Kidney glomerular epithelial cell (primary cell): ENCODE measurements at places on chromosomes 5 and 9.

- no peak for DNase-seq
Observed at GRCh38 chr5:122730456-122730855, 44.4 kb upstream of the SNX2 start.

- no peak for DNase-seq
Observed at GRCh38 chr5:103271570-103272289, 13.2 kb downstream of the MACIR start.

DNA sequence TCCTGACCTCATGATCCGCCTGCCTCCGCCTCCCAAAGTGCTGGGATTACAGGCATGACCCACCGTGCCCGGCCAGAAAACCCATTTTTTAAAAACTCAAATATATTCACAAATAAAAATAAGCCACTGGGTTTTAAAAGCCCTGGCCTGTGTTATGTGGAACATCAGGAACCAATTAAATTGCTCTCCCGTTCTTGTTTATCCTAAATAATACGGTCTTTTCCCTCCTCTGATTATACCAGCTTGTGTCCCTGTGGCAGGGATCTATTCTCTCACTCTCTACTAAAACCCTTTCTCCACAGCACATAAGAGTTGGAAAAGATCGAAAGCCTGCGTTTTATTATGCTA lies 30.1 kb upstream of the LPAR1 start:
- DNase-seq, result no peak

- DNase-seq, result peak; percentile 92
Observed at GRCh38 chr9:134670042-134670525, 28.5 kb downstream of the COL5A1 start.

- no peak for DNase-seq
Observed at GRCh38 chr5:82804155-82804690, 273.0 kb downstream of the TMEM167A start.

GRCh38 chr5:76579166-76579937 lies 43.9 kb downstream of the F2RL2 start:
- DNase-seq, result peak; percentile 8

DNA sequence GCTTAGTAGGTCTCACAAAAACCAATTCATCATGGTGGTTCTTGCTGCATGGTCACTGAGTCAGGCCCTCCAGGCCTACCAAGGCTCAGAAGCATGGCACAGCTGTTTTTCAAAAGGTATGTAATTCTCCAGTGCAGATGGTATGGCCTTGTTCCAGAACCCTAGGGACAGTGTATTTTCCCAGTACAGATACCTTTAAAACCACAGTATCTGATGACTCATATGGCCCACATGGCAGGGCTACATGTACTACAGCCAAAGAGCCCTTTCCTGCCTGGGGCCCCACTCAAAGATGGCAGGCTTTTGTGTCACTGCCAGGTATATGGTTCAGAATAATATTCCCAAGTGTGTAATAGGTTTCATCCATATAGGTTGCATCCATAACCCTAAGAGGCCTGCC lies 16.5 kb downstream of the CSF2 start:
- DNase-seq, result peak; percentile 55

- no peak for DNase-seq
Observed at GRCh38 chr5:169344629-169345028, 43.7 kb upstream of the SLIT3 start.

- no peak for DNase-seq
Observed at GRCh38 chr9:16624744-16625117, 245.7 kb downstream of the BNC2 start.

GRCh38 chr5:67518227-67518626 lies 321.6 kb upstream of the CD180 start:
- no peak for DNase-seq

GRCh38 chr5:138461343-138462125 lies 3.7 kb upstream of the EGR1 start:
- DNase-seq, result peak; percentile 74

- no peak for DNase-seq
Observed at GRCh38 chr9:99231711-99232110, 9.6 kb downstream of the SEC61B start.

DNA sequence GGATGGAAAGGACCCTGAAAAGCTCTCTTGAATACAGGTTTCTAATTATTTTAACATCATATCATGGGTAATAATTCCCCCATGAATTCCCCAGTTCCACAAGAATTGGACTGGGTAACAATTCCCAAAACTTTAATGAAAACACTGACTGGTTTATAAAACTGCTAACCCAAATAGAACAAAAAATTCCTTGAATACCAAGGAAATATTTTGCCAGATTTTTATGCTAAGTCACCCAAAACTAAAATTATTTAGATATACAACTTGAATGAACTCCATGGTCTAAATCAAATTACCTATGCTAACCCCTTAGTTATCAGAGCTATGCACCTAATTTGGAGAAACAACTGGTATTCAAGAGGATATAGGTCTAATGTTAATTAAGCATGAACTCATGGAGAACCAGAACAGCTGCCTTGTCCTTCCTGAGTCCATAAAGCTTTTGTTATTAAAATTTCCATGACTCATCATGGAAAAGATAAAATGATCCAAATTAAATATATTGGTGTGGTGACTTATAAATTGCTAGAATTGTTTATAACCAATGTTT lies 164.9 kb upstream of the TUT7 start:
- no peak for DNase-seq

- no peak for DNase-seq
Observed at GRCh38 chr5:131245312-131245711, 18.5 kb upstream of the CDC42SE2 start.

DNA sequence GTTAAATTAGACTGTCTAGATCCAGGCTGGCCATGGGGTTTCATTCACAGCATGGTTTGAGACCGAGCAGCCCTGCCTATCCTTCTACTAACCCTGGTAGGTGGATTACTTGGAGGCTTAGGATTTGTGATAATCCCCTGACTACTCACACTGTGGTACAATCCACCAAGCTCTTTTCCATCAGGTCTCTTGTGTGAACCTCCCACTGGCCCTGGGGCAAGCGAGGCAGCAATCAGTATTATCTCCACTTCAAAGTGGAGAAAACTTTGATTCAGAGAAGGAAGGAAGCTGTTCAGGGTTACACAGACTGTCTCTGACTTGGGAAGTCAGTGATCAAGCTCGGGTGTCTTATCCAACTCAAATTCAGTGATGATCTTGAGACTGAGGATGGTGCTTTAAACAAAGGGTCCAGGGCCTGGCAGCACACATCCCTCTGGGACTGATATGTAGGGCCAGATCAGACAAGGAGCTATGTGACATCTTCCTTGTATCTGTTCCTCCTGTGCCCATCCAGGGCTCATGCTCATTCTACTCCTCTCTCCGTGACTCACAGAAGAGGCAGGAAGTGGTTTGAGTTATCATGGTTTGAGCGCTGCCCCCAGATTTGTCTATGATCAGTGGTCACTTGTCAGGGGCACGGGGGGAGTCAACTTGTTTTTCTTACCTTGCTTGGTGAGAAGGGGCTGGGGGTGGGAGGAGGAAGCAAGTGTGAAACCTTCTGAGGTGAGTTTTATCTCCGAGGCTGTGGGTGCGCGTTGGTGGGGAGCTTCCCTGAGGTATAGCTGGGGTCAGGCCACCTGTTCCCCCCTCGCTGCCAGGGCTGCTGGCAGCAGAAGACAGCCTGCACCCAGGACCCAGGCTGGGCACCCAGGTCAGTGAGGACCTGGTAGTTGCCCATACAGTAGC lies 48.6 kb downstream of the RGS3 start:
- peak; percentile 49 for DNase-seq

DNA sequence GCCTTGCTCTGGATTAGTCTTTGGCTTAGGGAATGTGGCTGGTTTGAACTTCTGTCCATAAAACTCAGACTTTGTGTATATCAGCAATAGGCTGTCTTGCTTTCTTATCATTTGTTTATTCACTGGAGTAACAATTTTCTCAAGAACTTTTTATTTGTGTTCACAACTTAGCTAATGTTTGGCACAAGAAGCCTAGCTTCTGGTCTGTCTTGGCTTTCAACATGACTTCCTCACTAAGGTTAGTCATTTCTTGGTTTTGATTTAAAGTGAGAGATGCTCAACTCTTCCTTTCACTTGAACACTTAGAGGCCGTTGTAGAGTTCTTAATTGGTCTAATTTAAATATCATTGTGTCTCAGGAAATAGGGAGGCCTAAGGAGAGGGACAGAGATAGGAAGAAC lies 4.9 kb downstream of the FBXO38 start:
- DNase-seq, result no peak

DNA sequence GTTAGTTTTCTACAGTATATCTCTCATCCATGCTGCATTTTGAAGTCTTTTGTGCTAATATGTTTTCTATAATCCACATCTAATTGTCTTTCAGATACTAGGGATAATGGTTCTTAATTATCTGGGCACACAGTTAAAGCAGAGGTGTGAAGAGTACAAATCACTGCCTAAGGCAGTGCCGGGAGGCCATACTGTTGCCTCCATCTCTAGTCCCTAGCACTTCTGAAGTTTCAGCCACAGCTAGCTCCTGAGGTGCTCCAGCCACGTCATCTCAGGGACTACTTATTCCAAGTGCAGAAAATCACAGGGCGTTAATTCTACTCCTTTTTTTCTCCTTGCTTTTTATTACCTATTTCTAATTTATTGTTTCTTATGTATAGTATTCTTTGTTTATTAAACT lies 760.0 kb upstream of the FAM174A start:
- DNase-seq, result no peak

GRCh38 chr9:33198165-33198564 lies 31.0 kb upstream of the B4GALT1 start:
- no peak for DNase-seq

DNA sequence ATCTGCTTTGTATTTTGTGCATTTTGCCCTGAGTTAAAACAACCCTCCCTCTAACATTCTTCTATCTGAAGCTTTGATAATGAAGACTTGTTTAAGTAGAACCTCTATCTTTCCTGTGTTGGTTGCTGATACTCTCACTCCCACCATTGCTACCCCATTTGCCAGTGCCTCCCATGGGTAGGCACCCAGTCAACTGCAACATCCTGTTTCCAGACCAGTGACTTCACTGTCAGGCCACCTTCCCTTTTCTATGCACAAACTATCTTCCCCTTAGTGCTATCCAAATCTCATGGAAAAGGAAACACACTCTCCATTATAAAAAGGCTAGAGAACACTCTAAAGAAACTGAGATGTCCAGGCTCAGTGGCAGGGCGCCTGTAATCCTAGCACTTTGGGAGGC lies 5.6 kb upstream of the IARS1 start:
- no peak for DNase-seq

GRCh38 chr9:127176631-127177030 lies 54.2 kb upstream of the ANGPTL2 start:
- DNase-seq, result no peak

DNA sequence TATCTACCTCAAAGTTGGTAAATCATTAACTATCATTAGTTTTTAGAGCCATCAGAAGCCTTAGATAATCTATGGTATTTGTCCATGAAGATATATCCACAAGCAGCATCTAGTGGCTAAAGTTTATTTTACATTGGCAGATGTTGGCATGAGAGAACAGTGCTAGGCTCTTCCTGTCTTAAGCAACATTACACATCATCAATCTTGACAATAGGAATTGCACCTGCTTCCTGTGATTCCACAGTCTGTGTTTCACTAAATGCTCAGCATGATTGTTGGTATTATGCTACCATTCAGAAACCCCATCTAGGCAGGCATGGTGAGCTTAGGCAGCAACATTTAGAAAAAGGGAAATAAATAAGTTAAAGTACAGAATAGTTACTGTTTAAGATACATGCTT lies 246.6 kb downstream of the SLCO4C1 start:
- no peak for DNase-seq

- no peak for DNase-seq
Observed at GRCh38 chr9:37062336-37062735, 28.3 kb upstream of the PAX5 start.

DNA sequence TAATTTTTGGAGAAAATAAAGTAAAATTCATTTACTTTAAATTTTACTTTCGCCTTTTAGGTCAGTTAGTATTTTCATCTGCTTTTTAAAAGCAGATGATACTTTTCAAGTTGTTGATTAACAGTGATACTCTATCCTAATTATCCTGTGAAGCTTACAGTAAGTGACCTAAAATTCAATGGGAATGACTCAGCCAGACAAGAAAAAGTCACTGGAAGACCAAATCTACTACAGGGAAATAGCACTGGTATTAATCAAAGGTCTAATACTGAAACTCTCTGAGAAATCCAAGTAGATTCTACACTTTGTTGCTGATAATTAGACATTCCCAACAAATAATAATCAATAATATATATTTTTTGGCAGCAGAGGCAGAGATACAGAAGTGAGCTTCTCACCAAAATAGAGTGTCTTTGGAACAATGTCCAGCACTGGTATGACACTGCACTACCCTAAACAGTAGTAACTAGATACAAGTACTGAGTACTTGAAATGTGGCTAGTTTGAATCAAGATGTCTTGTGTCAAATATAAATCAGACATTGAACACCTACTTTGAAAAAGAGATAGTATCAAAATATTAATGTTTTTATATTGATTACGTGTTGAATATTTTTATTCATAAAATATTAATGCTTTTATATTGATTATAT lies 22.8 kb upstream of the ELL2 start:
- DNase-seq, result peak; percentile 61

DNA sequence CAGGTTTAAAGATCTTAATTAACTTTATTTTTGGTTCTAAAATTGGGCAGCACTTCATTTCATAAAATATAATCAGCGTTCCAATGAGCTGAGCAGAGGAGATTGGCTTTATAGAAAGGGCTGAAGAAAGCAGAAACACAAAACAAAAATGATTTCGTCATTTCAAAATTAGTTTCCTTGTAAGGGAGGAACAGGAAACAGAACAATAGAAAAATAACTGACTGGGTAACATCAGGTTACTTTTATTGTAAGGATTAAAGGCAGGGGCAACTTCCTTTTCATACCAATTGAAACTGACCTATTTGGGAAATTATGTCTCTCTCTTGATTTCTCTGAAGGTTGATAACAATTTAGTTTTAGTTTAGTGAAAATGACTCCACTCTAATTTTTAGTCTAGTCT lies 157.1 kb downstream of the ATP10B start:
- no peak for DNase-seq

- DNase-seq, result no peak
Observed at GRCh38 chr5:92944903-92945604, 636.0 kb downstream of the NR2F1-AS1 start.

DNA sequence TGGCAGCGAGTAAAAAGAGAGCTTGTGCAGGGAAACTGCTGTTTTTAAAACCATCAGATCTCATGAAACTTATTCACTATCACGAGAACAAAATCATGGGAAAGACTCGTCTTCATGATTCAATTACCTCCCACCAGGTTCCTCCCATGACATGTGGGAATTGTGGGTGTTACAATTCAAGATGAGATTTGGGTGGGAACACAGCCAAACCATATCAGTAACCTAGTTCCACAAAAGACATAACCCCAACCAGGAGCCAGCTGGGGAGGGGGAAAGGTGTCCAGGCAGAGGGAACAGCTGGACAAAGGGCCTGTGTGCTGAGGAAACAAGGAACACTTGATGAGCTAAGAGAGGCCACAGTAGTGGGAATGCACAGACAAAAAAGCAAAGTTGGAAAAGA lies 71.1 kb downstream of the BASP1 start:
- no peak for DNase-seq

- no peak for DNase-seq
Observed at GRCh38 chr5:35309365-35310130, 79.3 kb upstream of the PRLR start.

GRCh38 chr5:157059093-157059539 lies at the start of gene HAVCR1:
Gene HAVCR1 (minus strand): TSS chr5:157059116. CDS start chr5:157057943, 1,173 bp downstream.
- DNase-seq, result peak; percentile 91

GRCh38 chr5:129099184-129099569 lies 4.6 kb downstream of the ISOC1 start:
- DNase-seq, result no peak

- no peak for DNase-seq
Observed at GRCh38 chr5:170691657-170692056, 91.9 kb upstream of the GABRP start.
